Substantia nigra (tissue), 51 donors: ENCODE measurements at places on chromosomes 2 and 18.

DNA sequence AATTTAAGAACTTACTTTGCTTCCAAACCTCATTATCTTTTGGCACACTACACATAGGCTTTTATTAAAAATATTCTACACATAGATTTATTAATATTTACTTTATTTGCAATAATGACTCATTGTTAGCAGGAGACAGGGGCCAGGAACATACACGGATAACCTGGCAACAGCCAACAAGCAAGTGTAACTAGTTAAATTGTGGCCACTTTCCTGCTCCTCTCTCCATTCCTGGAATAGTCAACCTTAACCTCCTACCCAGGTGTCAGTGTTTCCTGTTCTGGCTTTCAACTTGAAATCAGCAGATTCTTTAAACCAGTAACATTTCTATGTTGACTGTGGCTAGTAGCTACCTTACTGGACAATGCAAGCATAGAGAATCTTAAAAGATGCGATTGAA, 26.5 kb downstream of the ACVR1 start:
- no peak for DNase-seq

GRCh38 chr2:238924796-238925195, 76.9 kb downstream of the TWIST2 start:
- DNase-seq, result no peak

DNA sequence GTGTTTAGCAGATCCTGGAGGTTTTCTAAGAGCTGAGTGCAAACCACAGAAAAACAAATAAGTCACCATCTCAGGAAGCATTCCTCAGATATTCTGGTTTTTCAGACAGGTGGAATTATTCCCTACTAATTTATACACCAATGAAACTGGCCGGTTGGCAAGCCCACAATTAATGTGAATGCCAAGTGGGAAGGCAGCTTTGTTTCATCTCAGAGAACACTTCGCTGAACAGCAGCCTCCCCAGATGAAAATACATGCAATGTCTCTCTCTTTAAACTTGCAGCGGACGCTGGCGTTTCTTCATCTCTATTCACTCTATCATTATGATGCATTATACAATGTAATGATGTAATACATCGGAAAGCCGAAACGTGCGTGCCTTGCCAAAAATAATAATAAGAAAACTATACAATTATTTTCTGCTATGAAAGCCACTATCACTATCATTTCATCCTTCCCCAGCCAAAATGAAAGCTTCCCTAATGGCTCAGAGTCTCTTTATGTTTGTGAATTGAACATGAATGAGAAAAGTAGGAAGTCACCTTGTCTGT, 649.4 kb downstream of the BCL11A start:
- no peak for DNase-seq

DNA sequence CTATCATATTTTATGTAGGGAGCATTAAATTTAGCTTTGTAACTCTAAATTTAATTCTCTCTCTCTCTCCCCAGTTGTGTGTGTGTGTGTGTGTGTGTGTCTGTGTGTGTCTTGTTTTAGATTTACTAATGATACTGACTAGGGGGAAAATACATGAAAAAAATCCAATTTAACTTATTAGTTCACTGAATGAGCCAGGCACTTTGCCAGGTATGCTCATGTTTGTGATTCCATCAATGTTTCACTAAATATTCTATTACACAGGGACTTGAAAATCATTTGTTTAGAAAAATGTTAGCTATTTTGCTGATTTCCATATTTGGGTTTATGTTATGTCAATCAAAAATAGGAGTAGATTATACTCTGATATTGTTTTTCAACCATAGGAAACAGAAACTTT, 203.7 kb upstream of the ZNF804A start:
- no peak for DNase-seq

- no peak for DNase-seq
These were observed 41.4 kb downstream of the FECH start for GRCh38 chr18:57544936-57545660.

DNA sequence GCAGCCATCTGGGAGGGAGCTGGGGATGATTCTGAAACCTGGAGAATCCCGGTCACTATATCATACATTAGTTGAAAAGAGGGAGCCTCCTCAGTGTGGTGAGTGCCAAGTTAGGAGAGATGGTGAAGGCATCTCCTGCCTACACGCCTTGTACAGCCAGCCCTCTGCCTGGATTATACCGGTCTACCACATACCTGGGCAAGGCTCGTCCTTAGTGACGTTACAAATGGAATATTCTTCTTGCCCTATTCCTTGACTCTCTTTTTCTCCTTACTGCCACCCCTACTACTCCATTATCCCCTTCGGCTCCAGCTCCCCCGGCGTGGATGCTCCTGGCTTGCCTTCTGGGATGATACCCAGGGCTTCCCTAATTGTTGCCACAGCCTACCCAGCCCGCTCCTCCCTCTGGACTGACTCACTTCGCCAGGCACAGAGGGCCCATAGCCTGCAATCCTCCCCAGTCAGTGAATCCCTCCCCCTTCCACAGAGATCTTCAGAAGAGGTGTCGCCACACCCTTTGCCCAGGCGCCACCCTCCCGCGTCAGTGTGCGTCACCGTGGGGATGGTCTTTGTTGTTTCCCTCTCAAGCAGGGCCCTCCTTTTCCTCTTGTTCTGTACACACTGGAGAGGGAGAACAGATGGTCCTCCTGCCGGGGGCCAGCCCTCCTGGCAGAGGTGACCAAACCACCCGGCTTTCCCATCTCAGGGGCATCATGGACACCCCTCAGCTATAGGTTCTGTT, 115.2 kb upstream of the EPAS1 start:
- DNase-seq, result no peak

- peak; percentile 45 for DNase-seq
These were observed 8.9 kb upstream of the POU3F3 start for GRCh38 chr2:104844807-104845551.

DNA sequence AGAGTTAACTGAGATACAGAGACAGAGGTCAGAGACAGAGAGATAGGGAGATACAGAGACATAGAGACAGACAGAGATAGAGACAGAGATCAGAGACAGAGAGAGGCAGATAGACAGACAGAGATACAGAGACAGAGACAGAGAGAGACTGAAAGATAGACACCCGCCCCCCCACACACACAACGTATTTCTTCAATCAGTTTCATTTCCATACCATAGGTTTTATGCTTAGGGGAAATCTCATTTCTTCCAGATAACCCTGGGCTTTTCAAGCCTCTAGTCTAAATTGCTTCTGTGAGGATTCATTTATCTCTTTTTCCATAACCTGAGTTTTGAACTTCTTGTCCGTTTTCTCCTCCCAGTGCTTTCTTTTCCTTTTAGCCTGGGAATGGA, 94.6 kb downstream of the CD8B2 start:
- DNase-seq, result no peak

DNA sequence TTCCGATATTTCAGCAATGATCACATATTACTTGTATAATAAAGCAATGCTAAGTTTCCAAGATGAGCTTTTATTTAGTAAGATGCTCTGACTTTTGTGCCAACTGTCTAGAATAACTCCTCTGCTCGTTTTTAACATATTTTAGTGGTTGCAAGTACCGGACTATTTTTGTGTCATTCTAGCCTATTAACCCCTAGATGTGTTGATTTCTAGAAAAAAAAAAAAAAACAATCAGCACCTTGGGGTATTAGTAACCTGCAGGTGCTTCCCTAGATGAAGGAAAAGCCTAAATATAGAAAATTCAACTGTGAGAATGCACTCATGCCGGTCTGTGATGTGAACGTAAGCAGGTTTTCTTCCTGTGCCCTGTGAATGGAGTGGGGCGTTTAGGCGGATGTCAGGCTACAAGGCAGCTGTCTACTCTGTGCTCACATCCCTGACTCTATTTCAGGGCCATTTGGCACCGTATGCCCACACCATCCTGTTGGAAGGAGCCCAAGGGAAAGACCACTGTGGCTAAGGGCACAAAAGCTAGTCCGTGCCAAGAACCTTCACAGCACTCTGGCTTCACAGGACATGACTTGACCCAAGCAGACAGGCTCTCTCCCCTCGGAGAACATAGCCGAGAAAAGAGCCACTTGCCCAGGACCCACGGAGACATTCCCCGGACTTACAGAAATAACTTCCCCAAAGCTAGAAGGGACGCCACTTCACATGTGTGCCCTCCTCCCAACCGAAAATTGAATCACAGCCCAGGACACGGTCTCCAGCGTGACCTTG, 60.9 kb upstream of the AGAP1 start:
- no peak for DNase-seq

- DNase-seq, result no peak
These were observed 8.2 kb downstream of the BIN1 start for GRCh38 chr2:127098711-127099110.

- DNase-seq, result no peak
These were observed 111.4 kb downstream of the DYSF start for GRCh38 chr2:71564790-71565189.

DNA sequence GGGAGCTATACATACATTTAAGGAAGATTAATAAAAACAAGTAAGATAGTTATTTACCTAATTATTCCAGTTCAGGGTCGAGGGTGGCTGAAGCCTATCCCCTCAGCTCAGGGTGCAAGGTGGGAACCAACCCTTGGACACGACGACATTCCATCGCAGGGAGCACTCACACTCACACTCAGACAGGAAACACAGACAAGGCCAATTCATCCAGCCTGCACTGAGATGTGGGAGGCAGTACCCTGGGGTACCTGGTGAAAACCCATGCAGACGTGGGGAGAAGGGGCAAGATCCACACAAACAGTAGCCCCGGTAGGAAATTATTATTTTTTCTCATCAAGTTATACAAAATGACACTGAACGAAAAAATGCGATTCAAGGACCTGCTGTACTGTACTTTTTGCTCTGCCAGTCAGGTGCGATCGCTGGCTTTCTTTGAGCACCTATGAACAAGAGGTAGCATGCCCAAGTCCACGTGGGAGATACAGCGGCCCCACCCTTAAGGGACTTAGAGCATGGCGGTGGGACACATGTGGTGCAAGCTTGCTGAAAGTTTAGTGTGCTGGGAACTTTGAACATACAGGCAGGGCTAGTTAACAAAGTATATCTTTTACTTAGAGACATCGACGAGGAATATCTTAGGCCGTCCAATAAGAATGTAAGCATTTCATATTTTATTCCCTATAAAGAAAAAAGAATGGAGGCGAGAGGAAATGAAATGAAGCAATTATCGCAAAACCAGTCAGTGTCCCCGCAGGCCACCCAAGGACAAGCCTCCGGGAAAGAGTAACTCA, 624 bp downstream of the METTL8 start:
- DNase-seq, result no peak

DNA sequence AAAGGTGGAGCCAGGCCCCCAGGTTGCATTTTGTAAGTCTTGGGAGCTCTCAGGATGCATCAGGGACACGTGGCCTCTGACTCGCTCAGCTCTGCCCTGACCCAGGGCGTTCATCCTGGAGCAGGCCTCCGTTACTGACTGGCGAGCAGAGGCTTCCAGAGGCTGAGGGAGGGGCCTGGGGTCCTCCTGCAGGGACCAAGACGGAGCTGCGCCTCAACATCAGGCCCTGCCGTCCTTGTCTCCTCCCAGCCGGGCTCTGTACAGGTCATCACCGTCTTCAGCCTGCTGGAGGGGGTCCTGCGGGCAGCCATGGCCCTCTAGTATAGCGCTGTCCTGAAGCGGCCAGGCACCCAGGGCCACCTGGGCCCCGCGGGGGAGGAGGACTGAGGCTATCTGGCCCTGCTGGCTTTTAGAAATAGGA, 10.2 kb upstream of the ALPP start:
- DNase-seq, result no peak

GRCh38 chr2:181172676-181173075, 192.3 kb downstream of the UBE2E3 start:
- no peak for DNase-seq

GRCh38 chr2:231380991-231381847, 14.3 kb upstream of the B3GNT7 start:
- no peak for DNase-seq

GRCh38 chr2:38581193-38582147, 21.3 kb downstream of the HNRNPLL start:
- peak; percentile 21 for DNase-seq

- no peak for DNase-seq
These were observed 32.0 kb downstream of the RAB31 start for GRCh38 chr18:9740071-9740470.

DNA sequence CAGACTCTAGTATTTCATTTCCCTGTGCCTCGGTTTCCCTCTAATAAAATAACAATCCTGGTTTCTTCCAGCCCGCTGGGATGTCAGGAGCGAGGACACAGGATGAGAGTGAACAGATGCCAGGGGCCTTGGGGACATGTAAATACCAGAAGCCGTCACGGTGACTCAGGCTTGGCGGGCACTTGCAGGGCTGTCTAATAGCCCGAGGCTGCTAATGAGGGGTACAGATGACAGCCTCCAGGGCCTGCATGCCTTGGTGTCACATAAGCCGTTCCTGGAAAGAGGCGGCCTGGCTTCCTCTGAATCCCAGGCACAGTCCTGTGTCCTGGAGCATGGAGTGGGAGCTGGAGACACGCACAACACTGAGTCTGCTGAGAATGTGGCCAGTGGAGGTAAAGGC, 28.2 kb downstream of the HS1BP3 start:
- DNase-seq, result no peak

GRCh38 chr2:240111253-240111652, 24.9 kb downstream of the COPS9 start:
- DNase-seq, result no peak

DNA sequence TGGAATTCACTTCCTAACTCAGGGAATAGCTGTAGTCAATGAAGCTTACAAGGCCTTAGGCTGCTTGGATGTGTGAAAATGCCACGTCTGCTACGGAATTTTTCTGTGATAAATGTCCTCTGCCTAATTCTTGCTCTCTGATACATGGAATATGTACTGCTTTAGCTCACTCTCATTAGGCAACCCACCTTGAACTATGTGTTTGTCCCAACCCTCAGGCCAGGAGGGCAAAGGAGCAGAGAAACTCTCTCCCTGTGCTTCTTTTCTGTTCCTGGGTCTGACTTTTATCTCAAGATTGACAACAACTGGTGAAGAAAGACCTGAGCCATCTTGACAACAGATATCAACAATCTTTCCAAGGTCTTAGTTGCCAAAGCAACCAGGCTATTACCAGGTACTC, 143.9 kb downstream of the GCA start:
- no peak for DNase-seq

- DNase-seq, result no peak
These were observed 4.4 kb upstream of the SAG start for GRCh38 chr2:233303252-233303651.

DNA sequence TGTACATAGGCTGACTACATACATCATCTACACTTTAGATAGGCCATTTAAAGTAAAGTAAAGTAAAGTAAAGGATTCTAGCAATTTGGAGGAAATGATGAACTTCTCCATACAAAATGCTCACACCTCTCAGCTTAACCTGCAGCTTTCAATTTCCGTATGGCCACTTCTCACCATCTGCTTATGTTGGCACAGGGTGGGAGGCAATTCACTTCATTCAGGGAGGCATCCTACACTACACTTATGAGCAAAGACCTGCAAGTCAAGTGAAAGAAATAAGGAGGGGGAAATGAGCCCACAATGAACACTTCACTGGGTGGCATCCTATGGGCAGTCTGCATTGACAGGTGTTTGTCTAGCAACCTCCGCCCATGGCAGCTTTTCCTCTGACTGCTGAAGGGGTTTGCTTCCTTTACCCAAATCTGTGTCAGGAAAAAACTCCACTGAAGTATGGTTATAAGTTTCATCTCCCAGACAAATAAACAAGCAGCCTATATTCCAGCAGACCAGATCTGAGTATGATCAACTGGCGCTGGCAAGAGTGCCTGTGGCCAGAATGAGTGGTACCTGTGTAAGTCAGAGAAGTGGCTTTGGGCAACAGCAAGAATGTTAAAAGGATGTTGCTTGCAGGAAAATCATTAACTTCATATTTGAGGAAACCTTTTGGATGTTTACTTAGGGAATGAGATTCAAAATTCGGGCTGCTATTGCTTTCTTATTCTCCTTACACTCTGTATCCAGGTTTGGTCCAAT, 449.1 kb downstream of the TGIF1 start:
- DNase-seq, result no peak
